Ovary (tissue), 10 donors: ENCODE measurements at places on chromosomes 4 and X. TPM values are rescaled to one million over a fixed set of nuclear protein-coding genes. Genes with fewer than 3 reads are reported as not detected.
A peak's percentile ranks its signal among the peaks of the same experiment; 100 is the strongest.

GRCh38 chrX:46686003-46686645, 72.8 kb downstream of the SLC9A7 start:
- DNase-seq: peak; percentile 50

DNA sequence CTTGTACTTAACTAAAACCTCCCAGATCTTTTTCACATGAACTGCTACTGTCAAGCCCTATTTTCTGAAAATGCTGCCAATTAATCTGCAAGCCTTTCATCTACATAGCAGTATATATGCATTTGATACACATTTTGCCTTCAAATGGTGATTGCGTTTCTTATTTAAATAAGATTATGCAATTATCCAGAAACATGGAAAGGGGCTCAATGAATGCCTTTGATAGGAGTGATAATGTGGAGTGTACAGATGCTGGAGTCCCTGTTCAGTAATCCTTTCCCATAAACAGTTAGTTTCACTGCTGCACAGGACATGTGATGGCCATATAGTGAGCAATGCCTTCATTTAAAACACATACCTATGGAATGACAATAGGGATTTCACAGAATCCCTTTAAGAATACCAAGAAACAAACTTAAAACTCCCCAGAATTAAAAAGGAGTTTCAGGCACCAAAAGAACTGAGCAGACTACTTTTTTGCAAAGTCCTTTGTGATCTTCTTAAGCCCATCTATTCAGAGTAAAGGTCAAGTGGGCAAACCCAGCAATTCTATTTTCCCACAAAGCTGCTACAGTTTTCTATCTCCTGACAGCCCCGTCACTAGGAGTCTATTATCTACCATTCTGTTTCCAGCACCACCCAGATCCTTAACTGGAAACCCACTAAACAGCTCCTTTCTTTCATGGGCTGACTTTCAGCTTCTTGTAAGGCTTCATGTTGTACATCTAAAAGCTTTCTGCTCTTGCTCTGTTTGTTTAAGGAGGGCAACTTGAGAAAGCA, 120.3 kb downstream of the UNC5C start:
- DNase-seq: no peak

ITM2A gene
- polyA plus RNA-seq: 155 TPM

IL13RA2 gene
- polyA plus RNA-seq: not detected

- no peak for DNase-seq
Measured at GRCh38 chr4:88858752-88859151, 161.1 kb upstream of the NAP1L5 start.

FGFBP2 gene
- polyA plus RNA-seq: 1.7 TPM

GRCh38 chrX:111652719-111653118, 28.3 kb upstream of the ALG13 start:
- no peak for DNase-seq

DNA sequence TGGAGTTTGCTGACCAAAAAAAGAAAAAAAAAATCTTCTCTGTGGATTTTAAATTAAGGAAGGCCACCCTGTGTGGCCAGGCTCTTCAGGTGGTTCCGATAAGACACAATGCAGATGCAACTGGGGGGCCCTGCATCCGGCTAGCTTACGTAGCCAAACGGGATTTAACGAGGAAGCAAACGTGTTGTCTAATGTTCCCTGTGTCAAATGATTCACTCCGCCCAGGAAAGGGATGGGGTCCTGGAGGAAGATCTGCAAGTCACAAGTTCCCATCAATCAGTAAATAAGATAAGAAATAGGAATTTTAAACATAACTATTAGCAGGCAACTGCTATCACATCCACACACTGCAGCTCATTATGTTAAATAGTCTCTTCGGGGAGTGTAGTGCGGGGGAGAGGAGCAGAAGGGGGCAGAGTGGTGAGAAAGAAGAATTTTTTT, 216.4 kb upstream of the GYPA start:
- DNase-seq: no peak

- DNase-seq: no peak
Measured at GRCh38 chr4:11549525-11549924, 120.8 kb upstream of the HS3ST1 start.

MAOB gene
- 180 TPM for polyA plus RNA-seq

DNA sequence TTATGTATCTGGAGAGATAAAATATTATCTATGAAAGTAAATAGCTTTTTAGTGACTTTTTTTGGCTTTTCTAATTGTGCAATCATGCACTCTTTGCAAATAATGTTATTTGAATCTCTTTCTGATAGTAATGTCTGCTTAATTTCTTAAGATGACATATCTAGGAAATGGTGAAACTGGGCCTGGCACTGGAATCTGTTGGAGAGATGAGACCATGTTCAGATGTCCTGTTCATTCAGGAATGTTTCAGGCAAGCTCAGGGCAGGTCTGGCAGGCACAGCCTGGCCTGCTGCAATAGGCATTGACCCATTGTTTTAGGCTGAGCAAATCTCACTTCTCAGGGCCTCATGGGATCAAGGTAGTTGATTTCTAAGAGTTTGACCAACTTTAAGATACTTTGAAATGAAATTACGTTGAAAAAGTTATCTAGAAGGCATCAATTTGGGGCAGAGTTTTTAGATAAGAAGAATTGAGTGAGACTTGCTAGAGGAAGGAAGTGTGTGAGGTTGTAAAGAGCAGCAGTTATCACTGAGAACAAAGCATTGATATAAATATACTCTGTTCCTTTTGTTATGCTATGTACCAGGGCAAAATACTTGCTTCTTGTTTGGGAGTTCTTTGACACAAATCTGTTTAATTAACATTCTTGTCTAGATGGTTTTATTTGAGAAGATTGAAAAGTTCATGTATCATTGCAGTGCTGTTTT, 133.0 kb upstream of the LEF1 start:
- DNase-seq: no peak

GRCh38 chrX:151596282-151596681, 32.8 kb downstream of the PASD1 start:
- no peak for DNase-seq

DNA sequence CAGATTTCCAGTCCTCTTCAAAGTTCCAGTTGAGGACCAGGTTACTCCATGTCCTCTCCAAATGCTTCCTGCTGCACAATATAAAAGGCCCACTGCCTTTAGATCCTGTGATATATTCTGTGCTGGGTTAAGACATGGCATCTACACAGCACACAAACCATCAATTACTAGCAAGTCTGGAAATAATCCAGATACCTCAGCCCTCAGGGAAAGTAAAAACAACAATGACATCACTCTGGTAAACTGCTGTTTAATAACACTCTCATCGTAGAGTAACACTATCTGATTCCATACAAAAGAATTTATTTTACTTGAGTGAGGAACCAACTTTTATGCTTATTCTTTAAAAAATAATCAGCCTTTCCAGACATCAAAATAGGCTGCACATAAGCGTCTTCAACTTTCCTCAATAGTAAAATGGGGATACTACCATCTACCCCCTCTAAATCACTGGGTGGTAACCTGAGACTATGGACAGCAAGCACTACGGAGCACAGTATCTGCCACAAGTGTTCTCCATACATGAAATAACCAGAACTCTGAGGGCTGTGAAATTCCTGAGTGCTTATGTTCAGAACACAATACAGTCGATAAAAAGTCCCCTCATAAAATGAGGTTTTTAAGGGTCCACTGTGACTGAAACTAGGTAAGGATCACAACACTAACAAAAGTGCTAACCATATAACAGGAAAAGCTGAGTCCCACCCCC, 53.4 kb downstream of the ABCG2 start:
- DNase-seq: no peak

GRCh38 chrX:6826856-6827255, 291.9 kb upstream of the VCX3A start:
- DNase-seq: no peak

DNA sequence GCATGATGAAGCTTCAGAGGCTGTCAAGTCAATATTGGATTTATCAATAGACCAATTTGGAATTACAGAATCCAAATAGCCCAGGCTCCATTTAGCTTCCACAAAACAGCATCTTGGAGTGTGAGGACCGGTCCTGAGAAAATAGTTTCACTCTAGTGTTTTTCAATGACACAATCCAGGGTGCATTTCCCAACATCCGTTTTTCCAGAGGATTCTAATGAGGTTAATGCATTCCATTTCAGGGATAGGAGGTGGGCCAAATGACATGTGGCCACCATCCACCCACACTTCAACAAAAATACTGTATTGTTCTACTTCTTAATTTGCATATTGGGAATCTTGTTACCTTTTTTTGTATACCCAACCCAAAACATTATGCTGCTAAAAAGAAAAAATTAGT, 229.8 kb upstream of the LDB2 start:
- DNase-seq: no peak

- DNase-seq: no peak
Measured at GRCh38 chr4:113222471-113222870, 173.0 kb downstream of the ANK2 start.
